Smooth muscle cell of the brain vasculature (primary cell): ENCODE measurements at places on chromosomes 2 and 18.

- DNase-seq: no peak
Observed at GRCh38 chr2:31581124-31581795, 522 bp upstream of the SRD5A2 start.

DNA sequence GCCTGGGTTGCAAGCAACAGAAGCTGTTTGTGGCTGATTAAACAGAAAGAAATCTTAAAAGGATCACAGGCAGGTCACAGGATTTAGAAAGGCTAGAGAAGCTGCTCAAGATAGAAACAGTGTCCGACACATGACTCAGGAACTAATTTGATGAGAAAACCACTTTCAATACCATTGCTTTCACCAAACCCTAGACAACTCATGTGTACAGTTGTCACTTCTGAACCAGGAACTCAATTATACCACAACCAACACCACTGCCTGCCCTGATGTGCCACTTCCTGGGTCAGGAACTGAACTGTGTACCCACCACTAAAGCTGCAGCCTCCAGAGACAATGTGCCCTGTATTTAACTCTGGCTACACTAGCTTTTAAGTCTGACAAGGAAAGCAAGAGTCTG is 56.0 kb downstream of the TMEM247 start:
- no peak for DNase-seq

DNA sequence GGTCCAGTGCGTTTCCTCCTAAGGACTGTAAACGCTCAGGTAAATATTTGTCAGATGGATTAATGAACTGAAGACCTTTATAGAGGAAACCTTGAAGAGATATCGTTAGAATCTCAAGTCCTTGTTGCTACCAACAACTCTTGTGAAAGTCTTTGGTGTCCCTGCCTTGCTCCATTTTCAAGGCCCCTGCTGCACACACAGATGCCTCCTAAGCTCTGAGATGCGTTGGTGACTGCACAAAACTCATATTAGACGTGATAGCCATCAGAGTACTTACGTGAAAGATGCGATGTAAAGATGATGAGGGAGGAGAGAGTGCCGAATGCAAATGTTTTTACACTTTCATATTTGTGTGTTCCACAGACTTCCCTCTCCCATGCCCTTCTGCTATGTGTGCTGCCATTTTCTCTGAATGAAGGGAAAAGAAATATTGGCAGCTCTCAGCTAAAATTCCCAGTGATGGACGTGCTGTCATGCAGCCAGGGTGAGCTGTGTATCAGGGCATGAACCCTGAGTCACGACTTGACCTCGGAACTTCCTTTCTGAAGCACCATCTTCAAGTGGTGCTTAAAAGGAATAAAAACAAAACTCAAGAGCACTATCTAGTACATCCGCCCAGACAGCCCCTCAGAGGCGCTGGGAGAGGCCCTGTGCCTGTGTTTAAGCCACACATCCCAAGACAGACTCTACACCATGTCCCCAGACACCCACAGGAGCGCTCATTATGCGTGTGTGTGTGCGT is 117.4 kb downstream of the FAM210A start:
- DNase-seq: no peak

DNA sequence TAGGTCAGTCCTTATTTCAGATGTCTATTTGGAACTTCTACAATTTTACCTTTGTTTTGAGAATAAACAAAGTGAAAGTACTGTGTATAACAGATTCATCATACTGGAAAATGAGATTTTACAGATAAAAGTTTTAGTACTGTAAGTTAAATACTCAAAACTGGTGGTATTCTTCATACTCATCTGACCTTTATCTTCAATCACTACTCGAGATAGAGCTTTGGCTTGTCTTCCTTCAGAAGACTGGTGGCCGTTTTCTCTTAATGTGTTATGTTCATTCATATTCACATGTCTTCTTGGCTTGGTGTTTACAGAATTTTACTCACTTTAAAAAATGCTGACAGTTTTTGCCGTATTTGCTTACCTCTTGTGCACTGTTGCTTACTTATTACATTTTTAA is 2.1 kb downstream of the SPOPL start:
- DNase-seq: no peak

- DNase-seq: no peak
Observed at GRCh38 chr2:45864121-45864520, 212.6 kb downstream of the PRKCE start.

GRCh38 chr2:85850451-85850850 is 38.3 kb downstream of the ST3GAL5 start:
- no peak for DNase-seq

DNA sequence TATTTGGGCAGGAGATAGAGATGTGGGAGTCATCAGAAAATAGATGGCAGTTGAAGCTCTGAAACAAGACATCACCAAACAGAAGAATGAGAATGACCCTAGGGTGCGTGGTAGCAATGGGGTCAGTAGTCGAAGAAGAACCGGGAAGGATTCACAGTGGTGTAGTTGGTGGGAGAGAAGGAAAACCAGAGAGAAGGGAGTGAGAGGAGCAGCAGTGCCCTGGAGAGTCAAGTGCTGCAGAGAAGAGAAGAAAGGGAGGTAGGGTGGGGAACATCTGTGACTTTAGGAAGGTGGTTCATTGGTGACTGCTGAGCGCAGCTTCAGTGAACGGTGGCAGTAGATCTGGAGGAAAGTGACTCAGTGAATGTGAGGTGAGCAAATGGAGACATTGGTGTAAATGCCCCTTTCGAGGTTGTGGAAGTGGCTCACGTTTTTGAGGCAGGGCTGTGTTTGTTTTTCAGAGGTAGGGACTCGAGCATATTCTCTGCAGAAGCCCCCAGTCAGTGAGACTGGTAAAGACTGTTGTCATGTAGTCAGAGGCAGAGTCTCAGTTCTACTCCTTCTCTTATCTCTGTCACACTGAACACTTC is 36.4 kb downstream of the CDC42EP3 start:
- no peak for DNase-seq

DNA sequence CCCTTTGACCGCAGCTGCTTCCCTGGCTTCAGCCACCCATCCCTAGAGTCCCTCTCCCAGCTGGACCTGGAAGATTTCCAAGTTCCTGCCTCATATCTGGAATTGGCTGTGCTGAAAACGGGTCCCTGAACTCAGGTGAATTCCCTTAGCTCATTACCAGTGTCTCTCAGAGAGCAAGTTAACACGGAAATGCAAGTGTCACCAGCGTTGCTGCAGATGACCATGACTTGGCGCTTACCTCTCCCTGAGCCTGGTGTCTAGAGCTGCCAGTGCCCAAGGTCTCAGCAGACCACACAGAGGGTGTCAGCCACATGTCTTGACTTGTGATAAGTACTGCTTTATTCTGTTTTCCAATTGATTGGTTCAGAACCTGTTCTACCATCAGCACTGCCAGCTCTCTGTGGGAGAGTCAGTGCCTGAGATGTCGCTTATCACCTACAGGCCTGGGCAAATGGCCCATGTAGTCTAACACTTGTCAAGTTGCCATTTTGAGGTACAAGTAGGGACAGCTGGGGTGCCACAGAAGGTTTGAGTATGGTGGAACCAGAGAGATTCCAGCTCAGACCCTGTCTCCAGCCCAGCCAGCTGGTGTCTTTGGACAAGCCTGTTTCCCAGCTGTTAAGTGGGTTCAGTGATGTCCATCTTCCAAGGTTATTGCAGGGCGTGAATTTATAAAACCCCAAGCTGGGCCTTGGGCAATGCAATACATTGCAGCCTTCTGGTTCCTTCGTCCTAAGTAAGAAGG is 48.7 kb downstream of the LYPD1 start:
- DNase-seq: no peak

GRCh38 chr2:205012961-205013360 is 467.7 kb downstream of the PARD3B start:
- DNase-seq: no peak

- DNase-seq: no peak
Observed at GRCh38 chr2:231640641-231641111, 48.0 kb downstream of the TEX44 start.

- DNase-seq: no peak
Observed at GRCh38 chr18:61333746-61334490, 688 bp downstream of the CDH20 start.

DNA sequence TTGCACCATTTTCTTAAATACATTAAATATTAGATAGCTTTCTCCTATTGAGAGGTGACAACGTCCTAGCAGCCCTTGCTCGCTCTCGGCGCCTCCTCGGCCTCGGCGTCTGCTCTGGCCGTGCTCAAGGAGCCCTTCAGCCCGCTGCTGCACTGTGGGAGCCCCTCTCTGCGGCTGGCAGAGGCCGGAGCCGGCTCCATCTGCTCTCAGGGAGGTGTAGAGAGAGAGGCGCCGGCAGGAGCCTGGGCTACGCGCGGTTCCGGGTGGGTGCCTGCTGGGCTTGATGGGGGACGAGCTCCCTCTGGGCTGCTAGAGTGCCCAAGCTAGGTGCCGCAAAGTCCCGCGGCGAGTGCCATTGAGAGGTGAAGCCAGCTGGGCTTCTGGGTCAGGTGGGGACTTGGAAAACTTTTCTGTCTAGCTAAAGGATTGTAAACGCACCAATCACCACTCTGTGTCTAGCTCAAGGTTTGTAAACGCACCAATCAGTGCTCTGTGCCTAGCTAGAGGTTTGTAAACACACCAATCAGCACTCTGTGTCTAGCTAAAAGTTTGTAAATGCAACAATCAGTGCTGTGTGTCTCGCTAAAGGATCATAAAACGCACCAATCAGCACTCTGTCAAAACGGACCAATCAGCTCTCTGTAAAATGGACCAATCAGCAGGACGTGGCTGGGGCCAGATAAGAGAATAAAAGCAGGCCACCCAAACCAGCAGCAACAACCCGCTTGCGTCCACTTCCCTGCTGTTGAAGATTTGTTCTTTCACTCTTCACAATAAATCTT is 3.1 kb downstream of the RPRD1A start:
- no peak for DNase-seq

GRCh38 chr18:32093523-32093922 is 1.8 kb downstream of the RNF138 start:
- DNase-seq: no peak

GRCh38 chr2:191560411-191560980 is 117.4 kb upstream of the NABP1 start:
- DNase-seq: no peak

GRCh38 chr2:201021914-201022313 is 49.6 kb downstream of the HYCC2 start:
- DNase-seq: no peak

- no peak for DNase-seq
Observed at GRCh38 chr2:144948205-144948855, 428.4 kb upstream of the ZEB2 start.

- DNase-seq: no peak
Observed at GRCh38 chr2:140248623-140249022, 1468.4 kb upstream of the NXPH2 start.

DNA sequence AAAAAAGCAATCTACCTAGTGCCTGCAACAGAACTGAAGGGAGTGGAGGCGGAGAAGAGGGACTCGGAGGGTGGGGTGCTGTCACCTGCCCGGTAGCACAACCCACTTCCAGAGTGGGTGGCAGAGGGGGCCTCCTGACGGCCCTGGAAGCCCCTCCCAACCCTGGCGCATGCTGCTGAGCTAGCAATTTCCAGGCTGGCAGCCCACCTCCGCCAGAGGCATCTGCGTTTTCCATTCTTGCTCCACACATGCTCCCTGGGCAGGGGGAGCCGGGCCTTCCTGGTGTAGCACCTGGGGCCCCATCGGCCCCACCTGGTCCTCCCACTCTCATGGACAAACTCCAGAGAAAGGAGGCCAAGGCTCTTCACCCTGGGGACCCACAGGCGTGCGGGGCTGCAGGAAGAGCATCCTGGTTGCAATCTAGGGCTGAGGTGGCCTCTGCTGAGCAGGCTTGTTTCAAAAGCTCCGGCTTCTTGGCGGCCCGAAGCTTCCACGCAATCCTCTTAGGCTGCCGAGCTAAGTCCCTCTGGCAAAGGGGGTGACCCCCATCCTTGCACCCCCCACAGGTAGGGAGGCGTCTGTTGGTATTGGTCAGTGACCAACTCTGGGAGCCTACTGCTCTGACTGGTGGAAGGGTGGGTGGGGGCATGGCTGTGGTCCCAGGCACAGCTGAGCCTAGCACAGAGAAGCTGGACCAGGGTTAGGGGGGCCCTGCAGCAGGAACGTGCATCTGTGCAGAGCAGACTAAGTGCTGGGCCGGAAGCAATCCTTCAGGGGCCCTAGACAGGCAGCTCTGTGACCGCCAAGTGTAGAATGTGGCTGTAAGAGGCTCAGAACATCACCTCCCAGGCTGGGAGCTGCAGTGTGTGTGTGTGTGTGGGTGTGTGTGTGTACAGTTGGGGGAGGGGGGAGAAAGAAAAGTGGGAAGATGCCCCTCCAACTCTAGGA is 2.6 kb downstream of the HS6ST1 start:
- no peak for DNase-seq

DNA sequence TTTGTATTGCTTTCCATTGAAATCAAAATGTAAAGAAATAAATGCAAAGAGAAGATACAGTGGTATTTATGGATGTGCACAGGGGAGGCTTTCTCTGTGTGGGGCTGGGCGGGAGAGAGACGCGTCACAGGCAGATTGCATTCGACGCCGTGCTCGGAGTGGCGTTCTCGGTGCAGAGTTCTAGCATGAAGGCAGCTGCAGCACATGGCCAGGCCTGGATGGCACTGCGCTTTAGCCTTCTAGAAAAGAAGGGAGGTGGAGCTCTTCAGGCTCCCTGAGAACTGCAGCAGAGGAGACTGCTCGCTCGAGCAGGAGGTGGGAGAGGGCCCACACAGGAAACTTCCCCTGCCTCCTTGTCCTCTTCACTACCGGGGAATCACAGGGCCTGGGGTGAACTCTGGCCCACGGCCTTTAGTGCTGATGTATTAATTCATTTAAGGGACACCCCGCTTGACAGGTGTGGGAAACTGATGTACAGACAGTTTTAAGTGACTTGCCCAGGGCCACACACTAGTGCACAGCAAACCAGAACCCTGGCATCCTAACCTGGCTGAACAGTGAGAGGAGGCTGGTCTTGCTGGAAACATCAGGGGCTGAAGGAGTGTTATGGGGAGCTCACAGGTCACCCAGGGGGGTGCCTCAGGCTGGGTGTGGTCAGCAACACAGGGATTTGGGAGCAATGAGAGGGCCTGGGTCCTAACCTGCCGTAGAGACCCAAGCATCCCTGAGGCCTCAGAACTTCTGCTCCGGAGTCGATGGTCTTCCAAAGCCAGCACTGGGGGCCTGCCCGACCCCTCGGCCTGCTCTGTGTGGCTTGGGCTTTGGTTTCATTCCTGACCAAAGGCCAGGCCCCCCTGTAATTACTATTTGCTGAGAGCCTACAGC is 199.9 kb downstream of the HDAC4 start:
- no peak for DNase-seq

DNA sequence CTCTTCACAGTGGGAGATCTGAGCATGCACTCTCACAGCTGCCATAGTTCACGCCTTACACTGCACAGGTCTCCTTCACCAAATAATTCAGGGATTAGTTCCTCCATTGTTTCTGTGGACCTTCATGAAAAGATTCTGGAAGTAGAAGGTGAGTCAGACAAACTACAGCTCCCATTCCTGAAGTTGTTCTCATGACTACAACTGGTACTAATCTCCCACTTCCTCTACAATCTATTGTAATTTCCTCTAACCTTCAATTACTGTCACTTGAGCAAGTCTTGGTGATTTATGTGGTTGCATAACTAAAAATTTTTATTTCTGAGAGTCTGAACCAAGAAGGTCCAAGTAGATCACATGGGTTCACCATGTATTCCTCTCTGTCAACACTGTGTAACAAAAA is 128.7 kb downstream of the XIRP2 start:
- DNase-seq: no peak

GRCh38 chr2:101625387-101625786 is 72.1 kb upstream of the MAP4K4 start:
- no peak for DNase-seq
